ENCODE measurements at places on chromosomes 16 and 17.

DNA sequence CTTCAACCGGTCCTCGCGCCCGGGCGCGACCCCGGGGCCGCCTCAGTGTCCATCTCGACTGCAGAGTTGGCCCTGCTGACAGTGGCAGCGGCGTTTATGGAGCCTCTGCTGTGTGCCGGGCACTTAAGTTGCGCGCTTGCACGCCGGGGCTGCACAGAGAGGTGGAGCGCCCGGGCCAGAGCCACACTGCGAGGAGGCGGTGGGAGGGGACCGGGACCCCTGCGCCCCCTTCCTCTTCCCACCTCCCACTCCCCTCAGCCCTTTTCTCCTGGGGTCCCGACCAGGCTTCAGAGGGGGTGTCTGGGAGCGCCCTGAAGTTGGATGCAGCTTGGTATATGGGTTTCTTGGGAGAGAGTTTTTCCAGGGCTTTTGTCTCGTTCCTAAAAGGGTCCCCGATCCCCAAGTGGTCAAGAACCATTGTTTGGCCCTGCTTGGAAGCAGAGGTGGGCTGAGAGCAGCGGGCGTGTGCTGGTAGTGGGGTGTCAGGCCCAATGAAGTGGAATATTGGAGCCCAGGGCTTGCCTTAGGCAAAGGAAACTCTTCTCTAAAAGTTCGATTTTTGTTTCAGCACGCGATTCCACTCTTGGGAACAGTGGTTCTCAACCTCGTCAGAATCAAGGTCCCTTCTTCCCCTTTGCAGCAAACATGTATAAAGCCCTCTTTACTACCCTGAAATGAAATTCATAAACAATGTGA lies 605 bp downstream of the MRTFB start:
- peak; percentile 3 for DNase-seq

DNA sequence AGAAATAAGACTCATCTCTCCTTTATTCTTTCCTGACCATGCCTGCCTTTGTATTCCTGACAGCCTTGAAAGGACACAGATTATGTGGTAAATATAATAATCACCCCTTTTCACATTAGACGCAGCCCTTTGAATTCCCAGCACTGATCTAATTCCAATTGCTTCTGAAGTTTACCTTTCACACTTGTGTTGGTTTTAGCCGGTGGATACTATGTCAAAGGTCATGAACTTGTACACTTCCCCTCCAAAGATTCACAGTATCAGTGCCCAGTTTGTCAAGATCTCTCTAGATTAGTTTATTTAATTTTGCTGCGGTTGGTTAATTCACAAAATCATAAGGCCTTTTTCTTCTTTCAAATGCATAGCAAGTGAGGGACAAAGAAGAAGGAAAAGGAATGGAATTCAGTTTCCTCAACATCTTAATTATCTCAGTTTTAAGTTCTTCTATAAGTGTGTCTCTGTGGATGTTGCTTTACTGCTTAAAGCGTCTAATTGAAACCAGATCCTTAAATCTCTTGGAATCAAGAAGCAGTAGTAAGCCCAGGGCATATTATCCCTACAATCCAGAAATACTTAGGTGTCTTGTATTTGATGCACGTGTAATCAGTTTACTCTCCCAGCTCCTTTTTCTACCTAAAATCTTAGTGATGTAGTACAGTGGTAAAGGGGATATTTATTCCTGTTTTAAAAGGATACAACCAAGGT lies 174.3 kb upstream of the TBX2 start:
- no peak for DNase-seq

DNA sequence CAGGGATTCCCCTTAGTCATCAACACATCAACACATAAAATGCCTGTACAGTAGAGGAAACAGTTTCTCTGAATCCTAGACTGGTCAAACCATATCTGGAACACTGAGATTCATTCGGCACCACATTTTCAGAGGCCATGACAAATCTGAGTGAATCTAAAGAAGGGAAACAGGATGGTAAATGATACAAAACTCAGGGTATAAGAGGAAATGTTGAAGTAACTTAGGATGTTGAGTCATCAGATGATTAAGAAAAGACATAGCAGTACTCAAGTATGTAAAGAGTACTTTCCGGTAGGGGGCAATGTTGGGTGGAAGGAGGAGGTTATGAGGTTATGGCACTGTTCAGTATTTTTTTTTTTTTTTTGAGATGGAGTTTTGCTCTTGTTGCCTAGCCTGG lies 358.5 kb upstream of the PMFBP1 start:
- DNase-seq = peak; percentile 11

- no peak for DNase-seq
Measured at GRCh38 chr16:4350365-4350786, 745 bp downstream of the PAM16 start.

DNA sequence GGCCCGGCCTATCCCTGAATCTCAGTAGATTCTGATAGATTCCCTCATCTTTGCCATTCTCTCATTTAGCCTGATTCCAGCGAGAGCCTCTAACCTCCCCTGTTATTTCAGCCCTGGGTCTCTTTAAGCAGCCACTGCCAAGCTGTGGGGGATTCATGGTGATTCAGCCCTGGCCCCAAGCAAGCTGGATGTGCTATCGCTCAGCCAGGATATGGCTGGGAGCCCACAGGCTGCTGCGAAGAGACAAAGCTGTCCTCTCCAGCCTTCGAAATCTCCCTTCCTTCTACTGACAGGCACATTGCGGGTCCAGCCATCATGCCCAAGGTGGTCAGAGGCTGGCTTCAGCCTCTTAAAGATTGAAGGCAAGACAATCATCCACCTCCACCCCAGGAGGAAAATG lies 394.1 kb downstream of the SOX9 start:
- no peak for DNase-seq

DNA sequence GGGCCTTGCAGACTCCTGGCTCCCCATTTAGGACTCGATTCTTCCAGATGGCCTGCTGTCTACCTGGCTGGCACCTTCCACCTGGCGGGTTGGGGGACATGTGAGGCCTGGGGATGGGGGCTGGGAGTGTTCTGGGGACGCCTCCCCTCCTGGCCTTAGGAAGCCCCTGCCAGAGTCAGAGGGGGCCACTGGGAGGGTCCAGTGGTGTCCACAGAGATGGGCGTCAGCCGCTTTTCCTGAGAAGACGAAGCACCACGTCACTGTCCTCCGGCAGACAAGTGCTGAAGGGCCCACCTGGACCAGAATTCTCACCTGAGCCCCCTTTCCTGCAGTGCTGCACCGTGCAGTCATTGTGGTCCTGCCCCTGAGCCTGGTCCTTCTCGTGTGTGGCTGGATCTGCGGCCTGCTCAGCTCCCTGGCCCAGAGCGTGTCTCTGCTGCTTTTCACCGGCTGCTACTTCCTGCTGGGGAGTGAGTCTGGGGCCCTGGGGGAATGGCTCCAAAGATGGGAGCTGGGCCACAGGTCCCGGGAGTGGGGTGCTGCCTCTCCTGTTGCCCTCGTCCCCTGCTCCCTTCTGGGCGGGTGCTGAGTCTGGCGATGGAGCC lies 2.9 kb downstream of the TMEM235 start:
- no peak for DNase-seq

GRCh38 chr16:50612849-50613198 lies 64.6 kb downstream of the NKD1 start:
- DNase-seq = no peak

- DNase-seq = no peak
Measured at GRCh38 chr16:50614955-50615724, 66.0 kb downstream of the SNX20 start.

- no peak for DNase-seq
Measured at GRCh38 chr16:20348365-20349185, 3.9 kb downstream of the UMOD start.

DNA sequence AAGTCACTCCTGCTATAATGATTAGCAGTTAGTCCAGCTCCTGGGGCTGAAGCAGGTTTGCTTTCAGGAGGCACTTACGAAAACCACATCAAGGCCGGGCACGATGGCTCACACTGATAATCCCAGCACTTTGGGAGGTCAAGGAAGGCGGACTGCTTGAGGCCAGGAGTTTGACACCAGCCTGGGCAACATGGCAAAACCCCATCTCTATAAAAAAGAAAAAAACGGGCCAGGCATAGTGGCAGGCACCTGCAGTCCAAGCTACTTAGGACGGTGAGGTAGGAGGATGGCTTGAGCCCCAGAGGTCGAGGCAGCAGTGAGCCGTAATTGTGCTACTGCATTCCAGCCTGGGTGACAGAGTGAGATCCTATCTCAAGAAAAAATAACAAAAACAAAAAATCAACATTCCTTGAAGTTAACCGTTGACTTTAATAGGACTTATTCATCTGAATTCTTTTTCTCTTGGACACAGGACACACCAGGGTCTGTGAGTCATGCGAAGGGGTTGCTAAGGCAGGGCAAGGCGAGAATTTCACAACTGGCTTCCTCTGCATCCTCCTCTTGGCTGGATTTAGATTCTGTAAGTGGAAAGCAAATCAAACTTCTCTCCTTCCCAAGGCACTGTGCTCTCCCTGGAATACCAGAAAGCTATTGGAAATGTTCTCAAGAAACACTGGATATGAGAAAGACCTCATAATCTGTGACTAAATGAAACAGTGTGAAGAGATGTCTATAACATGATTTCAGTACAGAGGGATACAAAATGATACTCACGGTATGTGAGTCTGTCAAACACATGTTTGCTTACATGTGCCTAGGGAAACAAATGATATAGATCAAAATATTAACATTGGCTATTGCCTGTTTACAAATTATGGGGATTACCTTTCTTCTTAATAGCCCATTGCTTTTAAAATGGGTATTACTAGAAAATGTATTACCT lies 99.5 kb downstream of the SYCE1L start:
- DNase-seq = no peak

DNA sequence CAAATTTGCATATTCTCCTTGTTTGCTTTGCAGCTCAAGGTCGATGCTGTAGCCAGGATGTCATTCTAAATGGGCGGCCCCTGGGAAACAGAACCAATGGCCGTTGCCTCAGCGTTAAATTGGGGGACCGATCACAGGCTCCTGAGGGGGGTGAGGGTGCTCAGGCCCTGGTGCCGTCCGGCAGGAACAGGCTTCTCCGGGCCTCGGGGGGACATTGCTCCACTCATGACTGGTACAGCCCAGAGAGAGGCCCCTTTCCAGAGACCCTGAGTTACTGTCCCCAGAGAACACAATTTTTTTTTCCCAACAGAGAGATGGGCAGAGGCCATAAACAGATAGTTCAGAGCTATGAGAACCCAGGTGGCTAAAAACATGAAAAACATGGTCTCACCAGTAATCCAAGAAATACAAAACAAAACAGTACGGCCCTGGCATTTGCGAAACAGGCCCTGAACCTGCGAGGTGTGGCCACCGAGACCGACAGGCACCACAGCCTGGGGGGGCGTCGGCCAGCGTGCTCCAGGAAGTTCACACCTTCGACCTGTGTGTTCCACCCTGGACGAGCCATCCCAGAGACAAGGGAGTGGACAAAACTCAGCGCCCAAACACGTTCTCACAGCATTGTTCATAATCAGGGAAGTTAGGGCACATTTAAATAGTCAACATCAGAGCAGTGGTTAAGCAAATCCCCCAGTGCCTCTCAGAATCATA lies 82.8 kb downstream of the METRNL start:
- DNase-seq = no peak

DNA sequence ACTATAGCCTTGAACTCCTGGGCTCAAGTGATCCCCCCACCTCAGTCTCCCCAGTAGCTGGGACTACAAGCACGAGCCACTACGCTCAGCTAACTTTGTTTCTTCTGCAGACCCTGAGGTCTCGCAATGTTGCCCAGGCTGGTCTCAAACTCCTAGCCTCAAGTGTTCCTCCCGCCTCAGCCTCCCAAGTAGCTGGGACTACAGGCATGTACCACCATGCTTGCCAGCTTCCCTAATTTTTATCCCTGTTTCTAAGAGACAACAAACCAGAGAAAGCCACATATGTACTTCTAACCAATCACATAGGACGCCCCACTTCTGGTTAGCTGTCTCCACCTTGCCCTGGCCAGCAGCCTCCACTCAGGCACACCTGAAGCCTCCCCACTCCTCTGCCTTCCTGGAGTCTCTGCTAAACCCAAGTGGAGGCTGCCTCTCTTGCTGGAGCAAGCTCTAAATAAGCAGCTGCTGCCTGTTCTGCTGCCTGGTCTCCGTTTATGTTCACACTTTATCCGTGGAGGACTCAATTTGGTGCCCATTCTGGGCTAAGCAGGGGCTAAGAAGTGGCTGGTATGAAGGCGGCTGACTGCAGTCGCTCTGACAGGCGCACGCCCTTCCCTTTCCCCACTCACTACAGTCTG lies 24.7 kb downstream of the NSMCE1 start:
- DNase-seq = no peak

GRCh38 chr17:37291351-37291750 lies 84.4 kb upstream of the C17orf78 start:
- no peak for DNase-seq

- DNase-seq = no peak
Measured at GRCh38 chr17:39222866-39223834, 2.6 kb downstream of the STAC2 start.

- DNase-seq = no peak
Measured at GRCh38 chr16:57601801-57602478, 26.5 kb upstream of the ADGRG1 start.

DNA sequence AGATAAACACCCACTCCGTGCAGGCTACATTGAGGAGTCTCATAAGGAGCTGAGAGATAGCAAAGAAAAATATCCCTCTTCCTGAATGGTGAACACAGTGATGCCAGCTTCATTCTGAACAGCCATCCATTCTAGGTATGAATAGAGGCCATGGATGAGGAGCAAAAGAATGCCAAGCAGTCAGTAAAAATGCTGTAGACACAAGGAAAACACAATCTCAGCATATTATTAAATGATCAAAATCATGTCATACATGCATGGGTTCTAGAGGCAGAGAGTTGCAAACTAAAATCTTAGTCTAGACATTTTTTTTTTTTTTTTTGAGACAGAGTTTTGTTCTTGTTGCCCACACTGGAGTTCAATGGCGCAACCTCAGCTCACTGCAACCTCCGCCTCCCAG lies 313.0 kb downstream of the SOX9 start:
- DNase-seq = no peak

GRCh38 chr16:83717308-83717707 lies 90.5 kb upstream of the HSBP1 start:
- DNase-seq = no peak

- no peak for DNase-seq
Measured at GRCh38 chr17:74921026-74921681, 1.9 kb downstream of the USH1G start.

GRCh38 chr17:60332574-60332973 lies 59.4 kb downstream of the USP32 start:
- no peak for DNase-seq

DNA sequence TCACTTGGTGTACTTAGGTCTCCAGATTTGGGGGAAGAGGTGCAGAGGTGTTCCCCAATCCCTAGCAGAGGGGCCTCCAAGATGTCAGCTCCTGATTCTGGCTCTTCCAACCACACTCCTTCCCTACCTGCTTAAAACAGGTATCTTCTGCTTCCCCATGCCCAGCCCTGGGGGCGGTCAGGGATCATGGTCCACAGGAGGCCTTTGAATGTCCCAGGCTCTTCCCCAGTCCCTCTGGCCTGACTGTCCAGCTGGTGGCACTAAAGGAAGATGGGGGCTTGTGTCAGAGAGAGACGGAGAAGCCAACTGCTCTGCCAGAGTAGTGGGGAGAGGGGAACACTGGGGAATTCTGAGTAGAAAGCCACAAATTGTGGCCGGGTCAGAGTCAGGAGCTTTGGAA lies 3.8 kb downstream of the ARL4D start:
- no peak for DNase-seq

GRCh38 chr17:42058063-42058462 lies 7.7 kb upstream of the C17orf113 start:
- DNase-seq = no peak
